PC-3 (cell line): ENCODE measurements at places on chromosomes 6 and 20. TPM values are rescaled to one million over a fixed set of nuclear protein-coding genes. Genes with fewer than 3 reads are reported as not detected.
A peak's percentile ranks its signal among the peaks of the same experiment; 100 is the strongest.

ELOVL4 gene
- total RNA-seq: 1.1 and 1.6 TPM in 2 replicates

GRCh38 chr20:44649976-44650375 lies 1.5 kb downstream of the ADA start:
- DNase-seq: no peak

GRCh38 chr6:1624058-1624850 lies 14.5 kb downstream of the FOXC1 start:
- DNase-seq: no peak

- peak; percentile 99 for DNase-seq
These were observed 98.5 kb downstream of the LY86 start for GRCh38 chr6:6686748-6687601.

DNA sequence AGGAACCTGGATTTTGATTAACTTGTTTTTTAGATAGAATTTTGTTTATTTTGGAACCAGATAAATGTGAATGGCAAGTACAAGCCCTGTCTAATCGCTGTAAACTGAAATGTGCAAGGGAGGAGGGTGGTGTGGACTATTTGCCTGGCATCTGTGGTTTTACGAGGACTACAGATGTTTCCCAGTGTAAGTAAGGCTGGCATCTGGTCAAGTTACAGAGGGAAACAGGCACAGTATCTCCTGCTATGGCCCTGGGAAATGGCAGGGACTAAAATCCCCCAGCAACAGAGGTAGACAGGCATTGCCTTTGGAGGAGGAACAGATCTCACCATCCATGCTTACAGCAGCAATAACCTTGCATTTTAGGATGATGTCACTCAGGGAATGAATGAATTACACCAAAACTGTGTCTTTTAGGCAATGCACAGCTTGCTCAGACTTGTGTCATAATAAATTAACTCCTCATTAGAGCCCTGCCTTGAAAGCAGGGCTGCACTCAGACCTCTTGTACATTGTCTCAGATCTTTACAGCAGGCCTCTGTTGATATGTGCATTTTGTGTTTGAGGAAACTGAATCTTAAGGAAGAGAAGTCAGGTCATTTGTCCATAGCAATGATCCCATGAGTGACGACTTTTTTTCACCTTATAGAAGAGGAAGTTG lies 96.2 kb downstream of the TCP11 start:
- peak; percentile 33 for DNase-seq

DNA sequence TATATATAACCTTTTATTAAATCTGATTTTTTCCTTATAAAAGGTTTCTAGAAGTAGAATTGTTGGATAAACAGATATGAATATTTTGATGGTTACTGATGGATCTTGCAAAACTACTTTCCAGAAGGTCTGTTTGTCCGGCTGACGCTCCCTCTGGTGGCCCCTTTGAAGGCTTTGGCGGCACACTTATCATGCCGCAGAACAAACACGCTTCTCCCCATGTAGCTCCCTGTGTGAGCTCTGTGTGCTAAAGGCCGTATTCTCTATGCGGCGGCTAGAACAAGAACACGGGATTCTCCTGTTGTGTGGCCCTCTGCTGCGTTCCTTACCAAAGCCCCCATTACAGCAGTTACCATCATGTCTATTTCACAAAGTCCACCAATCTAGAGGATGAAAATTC lies 30.0 kb downstream of the PPP1R3G start:
- DNase-seq: no peak
